SJSA1 (cell line): ENCODE measurements at places on chromosomes 3 and 15. TPM values are rescaled to one million over a fixed set of nuclear protein-coding genes. Genes with fewer than 3 reads are reported as not detected.

DNA sequence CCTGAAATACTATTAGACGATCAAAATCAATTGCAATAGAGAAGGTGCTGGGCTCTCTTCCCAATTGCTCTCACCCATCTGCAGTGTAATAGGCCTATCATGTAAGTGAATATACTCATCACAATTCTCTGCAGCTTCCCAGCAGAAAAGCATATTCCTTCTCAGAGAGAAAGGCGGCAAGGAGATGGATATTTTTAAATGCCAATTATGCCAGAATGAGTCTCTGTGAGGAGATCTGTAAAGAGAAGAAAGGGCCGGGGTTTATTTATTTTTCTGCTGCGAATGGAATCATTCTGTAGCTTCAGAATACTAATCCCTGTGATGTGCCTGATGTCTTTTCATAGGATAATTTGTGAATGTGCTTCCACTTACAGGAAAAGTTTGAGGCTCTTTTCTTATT, 112.0 kb downstream of the APBA2 start:
- no peak for DNase-seq

CYP19A1 gene
- not detected in 2 replicates for total RNA-seq

- no peak for DNase-seq
Observed at GRCh38 chr3:175453361-175453760, 594.2 kb downstream of the NAALADL2 start.

SENP7 gene
- total RNA-seq = 4.6 and 15.9 TPM in 2 replicates

GOLGA8G gene
- 0.25 TPM in 1 of 2 replicates, not detected in the other for total RNA-seq

ASB14 gene
- not detected in 2 replicates for total RNA-seq
